Natural killer cell treated with Interleukin-12 subunit alpha and Interleukin-12 subunit beta and Interleukin-15 and Interleukin-18, amount 100 ng/mL, for 72 hours (primary cell): ENCODE measurements at places on chromosomes 7 and 10. TPM values are rescaled to one million over a fixed set of nuclear protein-coding genes. Genes with fewer than 3 reads are reported as not detected.

The OR13A1 gene
- total RNA-seq: not detected

The ASL gene
- total RNA-seq: 63.1 TPM

The OR2A12 gene
- total RNA-seq: not detected

The LLCFC1 gene
- total RNA-seq: not detected
